ENCODE measurements at places on chromosomes 11 and 22.

GRCh38 chr11:122153746-122154145, 37.7 kb upstream of the BLID start:
- DNase-seq: no peak

GRCh38 chr11:95767498-95767897, 22.1 kb downstream of the FAM76B start:
- no peak for DNase-seq

- DNase-seq: no peak
These were observed 5.0 kb upstream of the UBQLNL start for GRCh38 chr11:5521540-5521939.

DNA sequence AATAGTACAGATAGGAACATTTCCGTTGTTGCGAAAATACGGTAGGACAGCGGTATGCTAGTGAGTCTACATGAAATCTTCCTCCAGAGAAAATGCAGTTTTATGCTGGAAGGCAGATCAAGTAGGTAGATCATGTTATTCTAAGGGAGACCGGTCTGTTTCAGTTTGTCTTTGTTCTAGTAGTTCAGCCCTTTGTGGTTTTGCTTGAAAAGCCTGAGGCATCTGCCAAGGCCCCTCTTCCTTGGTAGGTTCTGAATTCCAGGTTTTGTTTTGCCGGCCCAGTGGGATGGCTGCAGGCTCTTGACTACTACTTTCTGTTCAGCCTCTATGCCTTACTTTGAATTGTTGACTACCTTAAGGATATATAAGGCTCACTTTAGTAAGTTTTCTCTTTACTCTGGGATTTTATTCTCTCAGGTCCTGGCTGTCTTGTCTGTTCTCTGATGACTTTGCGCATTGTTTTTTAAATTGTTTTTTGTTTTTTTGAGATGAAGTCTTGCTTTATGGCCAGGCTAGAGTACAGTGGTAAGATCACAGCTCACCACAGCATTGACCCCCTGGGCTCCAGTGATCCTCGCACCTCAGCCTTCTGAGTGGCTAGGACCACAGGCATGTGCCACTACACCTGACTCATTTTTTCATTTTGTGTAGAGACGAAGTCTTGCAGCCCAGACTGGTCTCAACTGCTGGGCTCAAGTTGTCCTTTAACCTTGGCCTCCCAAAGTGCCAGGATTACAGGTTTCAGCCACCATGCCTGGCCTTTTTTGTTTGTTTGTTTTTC, 53.7 kb downstream of the HIPK3 start:
- no peak for DNase-seq

DNA sequence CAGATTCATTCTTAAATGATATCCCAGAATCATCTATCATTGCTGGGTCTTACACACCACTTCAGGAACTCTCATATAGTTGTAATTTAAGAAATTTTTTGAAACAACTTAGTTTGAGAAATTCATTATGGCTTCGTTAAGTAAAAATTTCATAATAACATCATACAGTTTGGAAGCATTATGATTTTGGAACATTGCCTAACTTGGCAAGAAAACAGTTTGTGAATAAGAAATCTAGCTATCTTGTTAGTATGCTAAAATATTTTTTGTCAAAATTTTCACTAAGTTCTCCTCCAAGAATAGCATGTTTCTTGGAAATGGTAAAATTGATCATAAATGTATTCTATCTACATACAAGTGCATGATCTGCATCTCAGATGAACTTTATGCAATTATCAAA, 217.7 kb downstream of the CNTN5 start:
- no peak for DNase-seq

DNA sequence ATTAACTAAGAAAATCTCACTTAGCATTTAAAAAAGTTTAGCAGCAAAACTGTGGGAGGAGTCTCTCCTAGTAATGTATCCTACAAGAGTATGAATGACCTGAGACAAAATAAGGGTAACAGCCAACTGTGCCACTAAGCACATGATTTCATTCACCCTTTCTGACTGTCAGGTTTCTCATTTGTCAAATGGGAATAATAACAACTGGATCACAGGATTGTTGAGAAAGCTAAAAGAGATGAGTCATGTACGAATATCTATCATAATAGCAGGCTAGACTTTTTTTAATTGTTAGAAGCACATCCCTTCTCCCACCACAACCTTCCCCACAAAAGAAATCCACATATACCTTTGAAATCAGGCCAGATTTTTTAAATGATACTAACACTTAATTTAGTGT, 39.5 kb downstream of the MTMR2 start:
- peak; percentile 34 for DNase-seq

DNA sequence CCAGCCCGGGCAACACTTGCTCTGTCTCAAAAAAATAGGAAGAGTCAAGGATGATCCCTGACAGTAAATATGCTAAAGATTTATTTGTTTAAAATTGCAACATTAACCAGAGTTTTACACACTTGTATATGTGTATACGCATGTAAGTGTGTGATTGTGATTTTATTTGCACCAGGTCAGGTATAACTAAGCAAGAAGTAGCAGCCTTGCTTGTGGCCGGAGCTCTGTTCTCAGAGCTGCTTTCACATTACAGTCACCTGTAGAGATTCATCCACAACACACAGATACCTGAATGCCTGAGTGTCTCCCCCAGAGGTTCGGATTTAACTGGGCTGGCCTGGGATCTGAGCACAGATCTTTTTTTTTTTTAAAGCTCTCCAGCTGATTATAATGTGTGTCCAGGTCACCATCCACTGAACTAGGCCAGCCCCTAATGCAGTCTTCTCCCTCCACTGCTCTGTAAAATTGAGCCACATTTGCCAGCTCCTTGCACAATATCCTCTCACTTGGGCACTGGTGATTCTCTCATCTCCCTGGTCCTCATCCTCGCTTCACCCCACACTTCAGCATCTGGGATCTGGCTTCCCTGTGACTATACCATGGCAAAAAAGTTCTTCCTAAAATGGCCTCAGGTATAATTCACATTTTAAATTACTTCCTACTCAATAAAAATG, 48.3 kb downstream of the LIF start:
- DNase-seq: no peak

- DNase-seq: no peak
These were observed 210.8 kb downstream of the PGR start for GRCh38 chr11:100918551-100919500.

- DNase-seq: no peak
These were observed 338.6 kb downstream of the SHANK2 start for GRCh38 chr11:70913715-70914231.

- DNase-seq: no peak
These were observed 435.7 kb upstream of the CADM1 start for GRCh38 chr11:115939731-115940421.

GRCh38 chr22:44153710-44154109, 27.0 kb upstream of the PARVG start:
- no peak for DNase-seq

GRCh38 chr11:101866619-101867491, 48.0 kb upstream of the CEP126 start:
- DNase-seq: peak; percentile 16

DNA sequence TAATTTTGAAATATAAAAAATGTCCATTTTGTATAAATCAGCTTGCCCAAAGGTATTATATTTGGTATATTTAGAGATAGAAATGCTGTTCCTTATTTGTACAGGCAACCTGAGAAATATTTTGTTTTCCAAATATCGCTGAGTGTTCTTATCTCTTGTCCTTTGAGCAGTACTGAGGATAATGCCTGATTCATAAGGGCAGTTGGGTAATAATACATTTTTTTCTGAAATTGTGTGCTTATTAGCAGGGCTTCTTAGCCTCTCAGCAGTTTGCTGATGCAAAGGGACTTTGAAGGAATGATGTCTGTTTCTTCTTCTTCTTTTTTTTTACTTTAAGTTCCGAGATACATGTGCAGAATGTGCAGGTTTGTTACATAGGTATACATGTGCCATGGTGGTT, 69.1 kb downstream of the LDLRAD3 start:
- DNase-seq: no peak

- DNase-seq: no peak
These were observed 392.8 kb upstream of the CCDC90B start for GRCh38 chr11:83678831-83679584.

GRCh38 chr11:46489656-46490560, 98.3 kb upstream of the CHRM4 start:
- no peak for DNase-seq

DNA sequence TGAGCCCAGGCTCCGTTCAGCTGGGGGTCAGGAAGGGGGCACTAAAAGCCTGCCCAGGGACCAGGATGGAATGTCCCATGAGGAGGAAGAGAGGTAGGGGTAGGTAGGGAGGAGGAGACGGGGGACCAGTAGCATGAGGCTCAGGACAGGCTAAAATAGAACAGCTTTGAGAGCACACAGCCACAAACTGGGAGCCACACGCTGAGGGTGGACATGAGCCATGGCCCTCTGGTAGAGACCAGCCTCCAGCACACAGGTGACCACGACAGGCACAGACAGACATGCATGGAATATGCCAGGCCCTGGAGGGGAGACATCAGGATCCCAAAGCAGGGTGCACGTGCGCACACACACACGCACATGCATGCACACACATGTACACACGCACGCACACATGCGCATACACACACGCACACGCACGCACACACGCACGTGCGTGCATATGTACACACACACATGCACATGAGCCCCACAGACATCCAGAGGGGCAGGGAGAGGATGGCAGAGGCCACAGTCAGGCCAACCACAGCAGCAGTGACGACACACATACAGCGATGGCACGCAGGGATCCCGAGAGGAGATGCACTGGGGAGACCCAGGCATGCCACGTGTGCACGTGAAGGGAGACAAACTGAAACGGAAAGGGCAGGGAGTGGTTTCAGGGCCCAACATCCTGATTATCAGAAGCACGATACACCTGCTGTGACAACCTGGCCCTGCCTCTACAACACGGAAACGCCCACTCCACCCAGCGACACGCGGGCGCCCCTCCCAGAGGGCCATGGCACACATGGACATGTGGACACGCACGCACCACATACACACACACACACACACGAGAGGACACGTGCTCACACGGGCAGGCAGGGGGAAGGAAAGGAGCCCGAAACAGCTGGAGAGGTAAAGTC, 25.7 kb downstream of the LRRC10B start:
- DNase-seq: no peak

- peak; percentile 61 for DNase-seq
These were observed 388.4 kb downstream of the SOX6 start for GRCh38 chr11:15967966-15968365.

GRCh38 chr11:82671451-82671850, 62.2 kb downstream of the FAM181B start:
- DNase-seq: no peak

- DNase-seq: no peak
These were observed 22.1 kb downstream of the RNF141 start for GRCh38 chr11:10518891-10519290.

- DNase-seq: no peak
These were observed 59.6 kb upstream of the SHANK2 start for GRCh38 chr11:71311928-71312510.

GRCh38 chr11:66495401-66495854, 15.0 kb upstream of the BBS1 start:
- DNase-seq: no peak

DNA sequence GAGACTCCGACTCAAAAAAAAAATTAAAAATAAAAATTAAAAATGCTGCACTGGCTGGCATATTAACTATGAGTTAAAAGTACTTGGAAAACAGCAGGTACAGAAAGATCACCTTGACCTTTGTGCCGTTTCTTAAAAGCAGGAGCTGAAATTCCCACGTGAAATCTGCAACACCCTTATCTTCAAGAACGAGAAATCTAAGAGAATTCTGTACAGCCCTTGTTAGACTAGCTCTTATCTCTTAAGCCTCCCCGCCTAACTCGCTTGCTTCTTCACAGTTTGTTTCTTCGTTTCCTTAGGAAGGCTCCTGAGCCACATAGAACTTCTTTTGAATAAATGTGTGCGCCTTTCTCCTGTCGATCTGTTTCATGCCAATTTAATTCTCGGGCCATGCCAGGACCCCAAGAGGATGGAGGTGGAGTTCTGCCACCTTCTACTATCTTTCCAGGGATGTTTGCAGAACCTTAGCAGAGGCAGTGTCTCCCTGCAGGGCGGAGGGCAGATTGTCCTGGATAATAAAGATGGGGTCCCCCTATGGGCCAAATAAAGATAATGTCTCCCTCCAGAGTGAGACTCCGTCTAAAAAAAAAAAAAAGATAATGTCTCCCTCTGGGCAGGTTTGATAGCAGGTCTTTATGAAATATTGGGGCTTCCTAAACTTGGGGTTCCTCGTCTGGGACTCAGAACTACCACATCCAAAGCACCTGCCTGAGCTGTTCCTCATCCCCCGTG, 27.4 kb upstream of the SYT8 start:
- DNase-seq: no peak

DNA sequence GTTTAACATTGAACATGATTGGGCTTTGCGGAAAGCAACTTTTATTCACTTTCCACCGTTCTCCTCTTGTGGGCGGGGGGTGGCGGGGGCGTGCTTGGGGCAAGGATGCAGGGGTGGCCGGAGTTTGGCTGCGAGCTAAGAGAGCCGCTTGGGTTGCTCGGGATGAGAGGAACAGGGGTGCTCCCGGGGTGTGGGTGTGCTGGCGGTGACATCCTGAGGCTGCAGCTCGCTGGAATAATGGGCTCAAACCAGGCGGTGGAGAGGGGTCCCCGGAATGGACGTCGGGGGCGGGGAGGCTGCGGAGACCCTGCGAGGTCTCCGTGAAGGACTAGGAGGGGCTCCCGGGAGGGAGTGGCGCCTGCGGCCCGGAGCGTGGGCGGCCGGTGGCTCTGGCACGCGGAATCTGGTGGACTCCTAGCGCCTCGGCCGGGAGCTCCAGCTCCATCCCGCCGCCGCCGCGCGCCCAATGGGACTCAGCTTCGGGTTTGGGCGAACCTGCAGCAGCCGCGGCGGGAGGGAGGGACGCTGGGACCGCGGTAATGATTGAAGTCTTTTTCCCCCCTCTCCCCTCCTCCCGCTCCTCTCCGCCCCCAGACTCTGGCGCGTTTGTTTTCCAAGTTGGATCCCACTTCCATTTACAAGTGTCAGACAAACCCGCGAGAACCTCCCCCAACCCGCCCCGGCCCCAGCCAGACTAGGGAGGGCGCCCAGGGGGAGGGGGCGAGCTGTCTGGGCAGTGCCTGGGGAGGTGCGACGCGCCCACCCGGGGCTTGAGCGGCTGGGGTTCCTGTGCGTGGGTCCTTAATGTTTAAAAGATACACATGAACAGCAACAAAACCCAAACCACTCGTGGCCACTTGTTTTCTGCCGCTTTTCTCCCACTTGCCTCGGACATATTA, 2.0 kb downstream of the FAT3 start:
- DNase-seq: no peak

DNA sequence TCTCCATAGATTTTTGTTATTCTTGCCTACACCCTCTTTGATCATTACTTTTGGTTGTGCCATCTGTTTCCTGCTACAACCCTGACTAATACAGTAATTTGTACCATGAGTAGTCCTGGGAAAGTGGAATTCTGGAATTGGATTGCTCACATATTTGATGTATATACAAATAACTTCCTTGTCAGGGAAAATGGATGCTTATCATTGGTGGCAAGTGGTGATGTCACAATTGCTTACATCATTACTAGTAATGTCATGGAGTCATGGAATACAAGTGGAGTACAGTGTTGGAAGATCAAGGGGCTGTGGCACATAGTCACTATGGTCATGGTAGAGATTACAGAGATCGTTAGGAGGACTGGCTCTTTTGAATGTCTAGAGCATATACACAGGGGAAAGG, 24.4 kb downstream of the AASDHPPT start:
- no peak for DNase-seq

Data from epithelial cell of prostate (primary cell).